ENCODE measurements at places on chromosomes 1 and 21. TPM values are rescaled to one million over a fixed set of nuclear protein-coding genes. Genes with fewer than 3 reads are reported as not detected.

The OR2L13 gene
- total RNA-seq, result not detected

The SYTL1 gene
- total RNA-seq, result 139 TPM

The IKBKE gene
- 89.0 TPM for total RNA-seq

The S100A12 gene
- not detected for total RNA-seq

The ITSN1 gene
- 5.5 TPM for total RNA-seq

The CSF1 gene
- total RNA-seq, result 23.4 TPM

The PGLYRP3 gene
- not detected for total RNA-seq

The TEX38 gene
- not detected for total RNA-seq

The ZMYND12 gene
- total RNA-seq, result 0.79 TPM

The ANKRD65 gene
- total RNA-seq, result not detected

The BARHL2 gene
- not detected for total RNA-seq

The C1orf185 gene
- total RNA-seq, result not detected

The DENND2C gene
- total RNA-seq, result 0.23 TPM

Data from activated naive CD4-positive, alpha-beta T cell treated with anti-CD3 and anti-CD28 coated beads, Interleukin-2, amount 10 ng/mL, durations not matched to agents 5 hours and 36 hours (primary cell).